ENCODE measurements at places on chromosomes 5 and 9.

DNA sequence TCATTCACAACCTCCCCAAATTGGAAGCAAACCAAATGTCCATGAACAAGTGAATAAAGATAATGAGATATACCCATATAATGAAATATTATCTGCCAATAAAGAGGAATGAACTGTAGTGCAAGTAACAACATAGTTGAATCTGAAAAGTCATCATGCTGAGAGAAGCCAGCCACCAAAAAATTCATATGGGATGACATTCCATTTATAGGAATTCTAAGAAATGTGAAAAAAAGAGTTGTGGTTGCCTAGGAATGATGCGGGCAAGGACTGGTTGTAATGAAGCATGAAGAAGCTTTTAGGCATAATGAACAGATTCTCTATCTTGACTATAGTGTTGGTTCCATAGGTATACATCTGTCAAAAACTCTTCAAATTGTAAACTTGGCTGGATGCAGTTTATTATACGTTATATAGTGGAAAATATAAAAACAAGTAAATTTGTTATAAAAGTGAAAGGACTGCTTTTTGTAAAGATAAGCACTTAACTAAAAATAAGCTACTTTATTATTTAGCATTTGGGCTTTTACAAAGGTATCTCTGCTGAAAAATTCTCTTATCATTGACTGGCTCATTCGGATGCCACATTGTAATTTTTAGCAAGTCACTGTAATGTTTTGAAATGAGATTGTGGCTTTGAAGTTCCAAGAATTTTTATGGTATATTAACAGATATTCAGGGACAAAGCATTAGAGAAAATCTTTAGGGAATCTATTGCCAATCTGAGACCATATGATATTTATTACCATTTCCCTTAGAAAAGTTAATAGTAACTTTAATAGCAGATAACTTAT is 21.2 kb upstream of the TTC23L start:
- DNase-seq, result no peak

GRCh38 chr5:44969825-44970224 is 161.1 kb downstream of the MRPS30 start:
- no peak for DNase-seq

GRCh38 chr5:95219411-95219810 is 65.5 kb downstream of the MCTP1 start:
- no peak for DNase-seq

- no peak for DNase-seq
These were observed 15.1 kb upstream of the PHF19 start for GRCh38 chr9:120891884-120892747.

DNA sequence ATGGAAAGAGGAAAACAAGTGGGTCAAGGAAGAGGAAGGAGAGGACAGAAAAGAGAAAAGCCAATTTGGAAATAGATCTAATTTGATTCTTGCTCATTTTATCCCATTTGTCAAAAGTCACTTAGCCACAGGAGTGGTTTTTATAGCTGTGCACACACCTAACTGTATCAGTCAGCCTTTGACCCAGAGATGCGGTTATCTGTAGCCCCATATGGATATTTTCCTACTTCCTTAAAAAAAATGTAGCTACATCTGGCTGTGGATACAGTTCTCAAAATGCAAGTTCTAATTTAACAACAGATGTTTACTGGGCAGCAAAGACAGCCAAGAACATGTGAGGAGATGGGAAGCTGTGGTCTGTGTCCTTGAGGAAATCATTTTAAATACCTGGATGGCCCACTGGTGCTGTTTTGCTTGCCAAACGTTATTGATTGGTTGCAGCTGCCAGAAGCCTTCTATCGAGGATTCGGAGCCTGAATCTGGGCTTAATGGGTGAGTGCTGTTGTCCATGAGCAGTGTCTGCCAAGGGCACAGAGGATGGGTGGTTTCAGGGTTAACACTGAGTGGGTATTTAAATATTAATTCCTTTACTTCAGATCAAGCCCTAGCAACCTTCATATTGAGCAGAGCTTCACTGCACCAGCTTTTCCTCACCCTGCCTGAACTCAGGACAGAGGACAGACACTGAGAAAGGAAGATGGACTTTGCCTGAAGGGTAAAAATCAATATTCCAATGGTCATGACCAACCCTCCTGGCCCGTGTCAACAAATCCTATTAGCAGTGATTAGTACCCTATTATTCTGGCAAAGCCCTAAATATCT is 92.2 kb downstream of the APBA1 start:
- no peak for DNase-seq

- no peak for DNase-seq
These were observed 116.5 kb upstream of the CACNA1B start for GRCh38 chr9:137761032-137761431.

- DNase-seq, result no peak
These were observed 69.3 kb downstream of the SLC1A1 start for GRCh38 chr9:4559261-4560182.

DNA sequence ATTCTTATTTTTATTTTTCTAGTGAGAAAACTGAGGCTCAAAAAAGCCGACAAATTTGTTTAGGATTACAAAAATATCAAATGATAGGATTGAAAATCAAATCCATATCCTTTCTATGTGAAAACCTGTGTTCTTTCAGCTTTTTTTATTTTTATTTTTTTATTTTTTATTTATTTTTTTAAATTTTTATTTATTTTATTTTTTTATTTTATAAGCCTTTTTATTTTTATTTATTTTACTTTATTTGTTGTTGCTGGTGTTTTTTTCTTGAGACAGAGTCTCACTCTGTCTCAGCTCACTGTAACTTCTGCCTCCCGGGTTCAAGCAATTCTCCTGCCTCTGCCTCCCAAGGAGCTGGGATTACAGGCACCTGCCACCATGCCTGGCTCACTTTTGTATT is 45.4 kb upstream of the CDKN2B start:
- no peak for DNase-seq

- no peak for DNase-seq
These were observed 64.9 kb downstream of the DOCK2 start for GRCh38 chr5:169701910-169702451.

- DNase-seq, result no peak
These were observed 72.5 kb upstream of the DAPK1 start for GRCh38 chr9:87425202-87425601.

DNA sequence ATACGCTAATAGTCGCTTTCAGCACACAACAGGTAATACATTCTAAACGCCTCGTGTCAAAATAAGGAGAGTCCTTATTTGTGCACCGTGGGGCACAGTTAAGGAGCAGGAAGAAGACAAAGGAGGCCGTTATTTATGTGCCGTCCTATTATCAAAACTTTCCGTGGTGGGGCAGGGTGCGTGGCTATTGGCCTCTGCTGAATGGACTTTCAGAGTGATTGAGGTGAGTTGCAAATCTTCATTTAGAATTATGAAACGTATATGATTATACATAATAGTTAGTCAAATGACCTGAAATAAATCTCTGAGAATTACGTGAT is 833 bp downstream of the C5orf24 start:
- DNase-seq, result no peak

DNA sequence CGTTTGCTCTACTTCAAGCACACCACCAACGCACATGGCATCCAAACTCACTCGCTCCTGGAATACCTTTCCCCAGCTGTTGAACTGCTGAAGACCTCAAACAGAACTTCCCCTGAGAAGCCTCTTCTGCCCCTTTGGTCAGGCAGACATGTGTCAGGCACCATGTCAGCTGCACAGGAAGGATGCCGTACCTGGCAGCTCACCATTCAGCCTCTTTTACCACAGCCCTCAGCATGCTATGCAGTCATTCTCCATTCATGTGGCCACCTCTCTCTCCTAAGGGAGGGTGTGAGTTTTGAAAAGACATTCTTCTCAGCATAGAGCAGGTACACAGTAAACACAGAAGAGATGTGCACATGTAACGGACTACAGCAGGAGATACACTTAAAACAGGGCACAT is 14.2 kb downstream of the IL4 start:
- DNase-seq, result no peak

GRCh38 chr5:169838688-169839087 is 141.6 kb downstream of the INSYN2B start:
- DNase-seq, result no peak

DNA sequence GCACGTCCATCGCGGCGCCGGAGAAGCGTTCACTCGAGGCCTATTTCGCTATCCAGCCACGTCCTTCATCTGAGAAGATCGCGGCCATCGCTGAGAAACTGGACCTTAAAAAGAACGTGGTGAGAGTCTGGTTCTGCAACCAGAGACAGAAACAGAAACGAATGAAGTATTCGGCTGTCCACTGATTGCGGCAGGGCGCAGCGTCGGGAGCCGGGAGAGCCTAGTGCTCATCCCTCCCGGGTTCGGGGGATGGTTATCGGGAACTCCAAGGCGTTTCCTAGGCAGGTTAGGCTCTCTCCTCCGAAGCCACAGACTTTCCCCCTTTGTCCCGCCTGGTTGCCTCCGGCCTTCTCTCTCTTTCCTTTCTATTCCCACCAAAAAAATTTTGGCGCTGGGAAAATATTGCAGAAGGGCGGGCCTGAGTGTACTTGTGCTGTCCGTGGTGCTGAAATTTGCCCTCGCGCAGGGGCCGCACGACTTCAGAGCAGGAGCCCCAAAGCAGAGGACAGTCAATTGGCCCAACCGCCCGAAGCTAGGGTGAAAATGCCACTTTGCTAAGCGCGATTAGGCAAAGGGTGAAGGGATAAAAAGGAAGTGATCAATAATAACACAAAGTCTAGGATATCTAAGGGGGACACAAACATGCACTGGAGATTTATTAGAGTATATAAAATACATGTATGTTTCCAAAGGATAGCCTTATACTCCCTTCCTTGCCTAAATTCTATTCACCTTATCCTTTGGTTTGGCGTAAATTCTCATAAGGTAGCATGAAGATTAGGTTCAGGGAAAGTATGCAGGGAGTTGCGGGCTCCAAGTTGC is 1.8 kb downstream of the POU4F3 start:
- DNase-seq, result no peak

GRCh38 chr5:114053372-114053771 is 308.5 kb upstream of the KCNN2 start:
- DNase-seq, result no peak

DNA sequence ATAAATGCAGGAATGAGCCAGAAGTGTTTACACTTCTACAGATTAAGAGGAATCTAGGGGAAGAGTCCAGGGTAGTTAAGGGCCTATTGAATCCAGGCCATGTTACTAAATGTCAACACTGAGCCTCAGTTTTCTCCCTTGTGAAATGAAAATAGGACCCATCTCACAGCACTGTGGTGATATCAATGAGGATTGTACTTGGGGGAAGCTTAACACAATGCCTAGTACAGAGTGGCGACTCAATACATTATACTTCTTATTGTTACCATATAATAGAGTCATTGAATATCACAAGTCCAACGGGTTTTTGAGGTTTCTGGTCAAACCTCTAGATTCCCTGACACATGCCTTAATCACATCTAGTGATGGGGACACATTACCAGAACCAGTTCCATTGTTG is 4.6 kb downstream of the TRUB2 start:
- no peak for DNase-seq

All from amygdala (tissue), 56 donors.